Activated naive CD8-positive, alpha-beta T cell treated with anti-CD3 and anti-CD28 coated beads, Interleukin-2, amount 50 U/mL, for 24 hours (primary cell): ENCODE measurements at places on chromosomes 6 and 20.

DNA sequence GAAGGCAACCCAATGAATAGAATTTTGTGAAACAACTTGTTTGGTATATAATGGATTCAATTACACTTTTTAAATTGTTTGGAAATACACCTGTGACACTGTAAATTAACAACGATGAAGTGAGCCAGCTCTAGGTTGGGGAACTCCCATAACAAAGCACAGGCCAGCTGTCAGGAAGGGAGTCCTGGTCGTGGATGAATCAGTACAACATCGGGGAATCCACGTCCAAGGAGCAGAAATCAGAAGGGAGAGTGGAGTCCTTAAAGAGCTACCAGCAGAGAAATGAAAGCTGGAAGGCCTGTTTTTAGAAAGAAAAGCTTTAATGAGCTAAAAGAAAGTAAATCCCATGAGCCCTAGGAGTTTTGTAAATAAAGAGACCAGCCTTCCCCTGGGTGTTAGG is 223.1 kb upstream of the SLC35B3 start:
- H3K4me3 ChIP-seq, result no peak overlapping the region
- peaks cover 3% of the 10 kb centered on the region for H3K27me3 ChIP-seq
- no peak for DNase-seq
- no peaks in the 10 kb centered on the region for H3K36me3 ChIP-seq
- no peak overlapping the region for H3K27ac ChIP-seq
- no peaks in the 10 kb centered on the region for H3K4me1 ChIP-seq

- no peaks in the 10 kb centered on the region for H3K4me1 ChIP-seq
- H3K36me3 ChIP-seq, result no peaks in the 10 kb centered on the region
- no peak overlapping the region for H3K4me3 ChIP-seq
- DNase-seq, result no peak
These were observed 3.0 kb downstream of the FLRT3 start for GRCh38 chr20:14334306-14334930.

DNA sequence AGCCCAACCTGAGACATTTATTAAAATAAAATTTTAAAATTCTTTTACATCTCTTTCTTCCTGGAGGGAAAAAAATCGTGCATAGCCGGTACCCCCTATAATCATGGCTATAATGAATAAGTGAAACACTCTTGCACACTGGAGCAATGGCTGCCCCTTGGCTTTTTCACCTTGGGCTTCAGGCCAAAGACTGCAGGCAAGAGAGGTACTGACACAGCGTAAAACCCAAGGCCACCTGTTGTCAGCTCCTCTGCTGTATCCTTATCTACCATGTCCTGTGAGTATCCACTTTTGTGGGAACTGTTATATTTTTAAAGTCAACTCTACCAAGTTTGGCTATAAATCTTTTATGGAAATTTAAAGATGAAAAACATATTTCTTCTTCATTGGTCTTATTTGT is 23.0 kb upstream of the LY86 start:
- no peak overlapping the region for H3K4me3 ChIP-seq
- H3K27me3 ChIP-seq, result peaks cover 3% of the 10 kb centered on the region
- DNase-seq, result no peak
- peaks cover 22% of the 10 kb centered on the region for H3K4me1 ChIP-seq

GRCh38 chr20:9942736-9943135 is 92.1 kb upstream of the ANKEF1 start:
- H3K27ac ChIP-seq, result no peak overlapping the region
- H3K27me3 ChIP-seq, result no peaks in the 10 kb centered on the region

- no peaks in the 10 kb centered on the region for H3K27me3 ChIP-seq
- H3K27ac ChIP-seq, result no peak overlapping the region
- DNase-seq, result no peak
- H3K4me3 ChIP-seq, result no peak overlapping the region
These were observed 23.7 kb upstream of the BPHL start for GRCh38 chr6:3094815-3095214.

DNA sequence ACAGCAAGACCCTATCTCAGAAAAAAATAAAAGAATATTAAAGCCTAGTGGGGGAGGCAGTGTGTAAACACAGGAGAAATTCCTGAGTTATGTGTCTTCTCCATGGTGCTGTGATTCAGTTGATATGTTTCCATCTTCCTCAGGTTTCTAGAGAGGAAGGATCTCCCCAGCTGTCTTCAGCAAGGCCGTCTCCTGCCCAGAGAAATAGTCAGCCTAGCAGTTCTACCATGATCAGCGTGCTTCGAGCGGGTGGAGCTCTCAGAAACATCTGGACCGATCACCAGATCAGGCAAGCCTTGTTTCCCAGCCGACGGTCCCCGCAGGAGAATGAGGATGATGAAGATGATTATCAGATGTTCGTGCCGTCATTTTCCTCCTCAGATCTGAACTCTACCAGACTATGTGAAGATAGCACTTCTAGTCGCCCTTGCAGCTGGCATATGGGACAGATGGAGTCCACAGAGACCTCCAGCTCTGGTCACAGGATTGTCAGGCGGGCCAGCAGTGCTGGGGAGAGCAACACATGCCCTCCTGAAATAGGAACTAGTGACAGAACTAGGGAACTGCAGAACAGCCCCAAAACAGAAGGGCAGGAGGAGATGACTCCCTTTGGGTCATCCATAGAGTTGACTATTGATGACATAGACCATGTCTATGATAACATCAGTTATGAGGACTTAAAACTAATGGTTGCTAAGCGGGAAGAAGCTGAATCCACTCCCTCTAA is 34.9 kb upstream of the MTHFD1L start:
- peaks cover 3% of the 10 kb centered on the region for H3K27me3 ChIP-seq
- no peak overlapping the region for H3K4me3 ChIP-seq
- H3K4me1 ChIP-seq, result no peaks in the 10 kb centered on the region
- peaks cover 1% of the 10 kb centered on the region for H3K36me3 ChIP-seq
- no peak overlapping the region for H3K27ac ChIP-seq

DNA sequence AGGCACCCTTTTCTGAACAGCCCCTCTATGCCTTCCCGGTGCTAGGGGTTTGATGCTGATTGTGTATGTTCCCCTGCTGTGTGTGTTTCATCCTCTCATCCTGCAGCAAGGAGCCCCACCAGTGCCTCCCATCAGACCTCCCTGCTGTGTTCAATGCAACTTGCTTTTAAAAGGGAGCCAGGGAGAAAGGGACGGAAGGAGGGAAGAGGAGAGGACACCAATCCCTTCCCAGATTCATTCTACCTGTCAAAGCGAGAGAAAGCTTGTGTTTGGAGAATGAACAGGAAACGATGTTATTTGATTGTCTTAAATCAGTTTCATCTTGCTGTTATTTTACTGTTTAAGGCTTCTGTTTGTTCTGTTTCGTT is 259.2 kb downstream of the ADGB start:
- peaks cover 3% of the 10 kb centered on the region for H3K27me3 ChIP-seq
- DNase-seq, result no peak
- H3K4me3 ChIP-seq, result no peak overlapping the region
- no peak overlapping the region for H3K27ac ChIP-seq
- peaks cover 39% of the 10 kb centered on the region for H3K4me1 ChIP-seq

GRCh38 chr6:40308533-40309306 is 278.4 kb downstream of the LRFN2 start:
- peaks cover 1% of the 10 kb centered on the region for H3K36me3 ChIP-seq
- no peak overlapping the region for H3K27ac ChIP-seq
- no peaks in the 10 kb centered on the region for H3K4me1 ChIP-seq

- no peak for DNase-seq
- peaks cover 6% of the 10 kb centered on the region for H3K27me3 ChIP-seq
- no peak overlapping the region for H3K27ac ChIP-seq
- no peaks in the 10 kb centered on the region for H3K36me3 ChIP-seq
These were observed 215.5 kb upstream of the ECI2 start for GRCh38 chr6:4350567-4351519.

DNA sequence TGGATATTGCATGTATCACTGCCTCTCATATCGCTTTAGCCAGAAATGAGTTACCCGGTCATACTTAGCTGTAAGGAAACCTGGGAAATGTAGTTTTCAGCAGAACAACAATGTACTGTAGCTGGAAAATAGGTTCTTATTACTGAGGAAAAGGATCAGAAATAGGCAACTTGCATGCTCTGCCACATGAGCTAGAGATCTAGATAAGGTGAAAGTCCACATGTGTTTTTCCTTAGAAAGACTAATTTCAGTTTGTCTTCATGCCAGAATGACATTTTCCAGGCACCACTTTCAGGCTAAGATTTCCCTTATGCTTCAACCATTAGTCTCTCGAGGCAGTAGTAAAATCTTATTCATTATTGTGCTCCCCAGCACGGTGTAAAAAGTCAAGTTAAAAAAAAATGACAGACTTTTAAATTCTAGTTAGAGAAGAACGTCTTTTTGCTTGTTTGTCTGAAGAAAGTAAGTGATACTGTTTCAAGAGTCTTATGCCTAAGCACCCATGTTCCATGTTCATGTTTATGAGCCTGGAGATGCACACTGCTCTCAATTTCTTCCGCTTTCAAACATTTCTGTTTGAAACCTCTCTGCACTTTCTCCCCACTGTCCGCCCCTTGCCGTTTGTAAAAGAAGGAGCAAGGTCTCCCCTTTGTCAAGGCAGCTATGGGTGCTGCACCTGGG is 67.6 kb downstream of the ZNF831 start:
- no peak overlapping the region for H3K27ac ChIP-seq
- H3K4me1 ChIP-seq, result peaks cover 19% of the 10 kb centered on the region
- no peak for DNase-seq
- H3K36me3 ChIP-seq, result peaks cover 8% of the 10 kb centered on the region

DNA sequence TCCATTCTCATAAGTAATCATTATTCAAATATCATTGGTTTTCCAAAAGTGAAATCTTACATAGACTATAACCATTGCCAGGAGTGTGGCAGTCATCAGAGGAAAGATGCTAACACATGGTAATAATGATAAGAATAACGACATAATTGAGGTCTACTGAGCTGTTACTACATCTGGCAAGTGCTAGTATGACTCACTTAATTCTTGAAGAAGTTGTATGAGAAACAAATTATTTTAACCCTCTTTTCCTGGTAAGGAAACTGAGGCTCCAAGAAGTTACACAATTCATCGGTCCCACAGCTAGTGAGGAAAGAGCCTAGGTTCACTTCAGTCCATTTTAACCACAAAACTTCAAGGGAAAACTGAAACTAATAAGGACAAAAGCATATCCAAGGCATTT is 335.6 kb upstream of the BTBD3 start:
- H3K4me1 ChIP-seq, result no peaks in the 10 kb centered on the region
- no peak overlapping the region for H3K27ac ChIP-seq
- no peaks in the 10 kb centered on the region for H3K36me3 ChIP-seq
- H3K27me3 ChIP-seq, result no peaks in the 10 kb centered on the region
- DNase-seq, result no peak
- H3K4me3 ChIP-seq, result no peak overlapping the region

GRCh38 chr20:10654630-10655029 is 19.2 kb downstream of the JAG1 start:
- no peak overlapping the region for H3K27ac ChIP-seq
- no peaks in the 10 kb centered on the region for H3K36me3 ChIP-seq
- DNase-seq, result no peak
- peaks cover 20% of the 10 kb centered on the region for H3K27me3 ChIP-seq

- peaks cover 27% of the 10 kb centered on the region for H3K4me1 ChIP-seq
- H3K27me3 ChIP-seq, result no peaks in the 10 kb centered on the region
- H3K27ac ChIP-seq, result peak overlapping the region; percentile 47
- DNase-seq, result peak; percentile 92
- no peaks in the 10 kb centered on the region for H3K36me3 ChIP-seq
These were observed 24.0 kb upstream of the SCML4 start for GRCh38 chr6:107847844-107848802.

GRCh38 chr20:49385465-49385864 is 97.0 kb downstream of the KCNB1 start:
- H3K4me1 ChIP-seq, result peaks cover 2% of the 10 kb centered on the region
- no peaks in the 10 kb centered on the region for H3K36me3 ChIP-seq
- DNase-seq, result no peak
- H3K4me3 ChIP-seq, result no peak overlapping the region
- peaks cover 43% of the 10 kb centered on the region for H3K27me3 ChIP-seq
- H3K27ac ChIP-seq, result no peak overlapping the region

DNA sequence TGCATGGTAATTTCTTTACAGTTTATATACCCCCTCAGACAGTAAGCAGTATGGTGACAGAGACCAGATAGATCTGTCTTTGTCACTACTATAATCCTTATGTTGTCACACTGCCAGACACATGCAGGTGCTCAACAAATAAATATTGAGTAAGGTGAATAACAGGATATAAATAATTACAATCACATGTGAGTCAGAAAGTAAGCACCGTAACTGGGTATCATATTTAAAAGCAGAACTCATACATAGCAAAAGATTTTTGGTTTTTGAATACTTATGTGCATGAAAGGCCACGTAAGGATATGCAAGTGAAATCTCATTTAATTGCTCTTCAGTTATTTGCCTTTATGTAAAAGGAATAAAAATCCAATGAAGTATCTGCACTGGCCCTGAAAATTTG is 17.4 kb downstream of the CNBD2 start:
- no peaks in the 10 kb centered on the region for H3K4me1 ChIP-seq
- H3K27me3 ChIP-seq, result peaks cover 4% of the 10 kb centered on the region
- H3K4me3 ChIP-seq, result no peak overlapping the region
- no peaks in the 10 kb centered on the region for H3K36me3 ChIP-seq

DNA sequence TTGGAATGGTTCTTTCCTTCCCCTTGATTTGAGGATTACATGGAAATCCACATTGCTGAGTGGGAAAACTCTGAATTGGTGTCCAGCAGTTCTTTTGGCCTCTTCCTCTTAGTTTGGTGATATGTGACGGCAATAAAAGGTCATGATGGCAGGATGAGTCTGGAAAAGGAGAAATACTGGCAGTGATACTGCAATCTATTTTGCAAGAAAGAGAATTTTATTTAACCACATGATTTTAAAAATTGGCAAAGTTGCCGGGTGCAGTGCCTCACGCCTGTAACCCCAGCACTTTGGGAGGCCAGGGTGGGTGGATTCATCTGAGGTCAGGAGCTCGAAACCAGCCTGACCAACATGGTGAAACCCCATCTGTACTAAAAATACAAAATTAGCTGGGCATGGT is 73.1 kb downstream of the ADTRP start:
- peak overlapping the region; percentile 75 for H3K27ac ChIP-seq
- no peaks in the 10 kb centered on the region for H3K27me3 ChIP-seq
- H3K4me1 ChIP-seq, result peaks cover 50% of the 10 kb centered on the region
- no peak for DNase-seq
- peaks cover 12% of the 10 kb centered on the region for H3K36me3 ChIP-seq

DNA sequence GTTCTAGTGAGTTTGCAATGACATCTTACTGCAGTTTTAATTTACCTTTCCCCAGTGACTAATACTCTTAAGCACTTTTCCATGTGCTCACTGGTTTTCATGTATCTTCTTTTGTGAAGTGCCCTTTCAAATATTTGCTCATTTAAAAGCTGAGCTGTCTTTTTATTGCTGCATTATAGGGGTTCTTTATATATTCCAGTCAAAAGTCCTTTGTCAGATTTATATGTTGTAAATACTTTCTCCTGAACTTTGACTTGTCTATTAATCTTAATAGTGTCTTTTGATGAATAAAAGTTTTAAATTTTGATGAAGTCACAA is 50.2 kb upstream of the ELOVL5 start:
- no peak overlapping the region for H3K4me3 ChIP-seq
- no peak overlapping the region for H3K27ac ChIP-seq
- no peaks in the 10 kb centered on the region for H3K4me1 ChIP-seq
- H3K36me3 ChIP-seq, result no peaks in the 10 kb centered on the region
- no peaks in the 10 kb centered on the region for H3K27me3 ChIP-seq
